ENCODE measurements at places on chromosomes 11 and 22.

GRCh38 chr11:27720277-27720830 lies 20.1 kb upstream of the BDNF start:
- peak; percentile 68 for DNase-seq

DNA sequence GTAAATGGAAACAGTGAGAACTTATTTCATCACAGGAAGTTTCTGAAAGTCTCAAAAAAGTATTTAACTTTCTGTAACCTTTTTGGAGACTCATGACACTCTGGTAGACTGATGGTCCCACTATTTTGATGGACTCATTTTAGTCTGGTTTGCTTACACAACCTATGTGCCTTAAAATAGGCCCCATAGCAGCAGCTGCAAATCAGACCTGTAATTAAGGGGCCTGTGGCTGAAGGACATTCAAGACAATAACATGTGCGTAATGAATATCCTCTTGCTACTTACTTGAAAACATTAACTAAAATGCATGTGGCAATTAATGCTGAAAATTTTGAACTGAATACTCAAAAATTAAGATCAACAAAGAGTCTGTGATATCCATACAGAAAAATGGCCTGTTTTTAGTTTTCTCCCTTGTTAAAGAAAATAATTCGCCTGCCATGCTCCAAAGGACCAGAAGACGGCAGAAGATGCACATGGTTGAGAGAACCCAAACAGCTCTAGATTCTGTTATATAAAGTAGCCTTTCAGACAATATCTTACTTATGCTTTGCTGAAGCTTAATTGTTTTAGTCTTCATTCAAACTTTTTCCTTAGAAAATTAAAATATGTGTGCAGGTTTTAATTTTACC lies 568.5 kb downstream of the KCNA4 start:
- DNase-seq, result peak; percentile 26

GRCh38 chr11:12188548-12189317 lies 78.3 kb downstream of the MICAL2 start:
- DNase-seq, result no peak

DNA sequence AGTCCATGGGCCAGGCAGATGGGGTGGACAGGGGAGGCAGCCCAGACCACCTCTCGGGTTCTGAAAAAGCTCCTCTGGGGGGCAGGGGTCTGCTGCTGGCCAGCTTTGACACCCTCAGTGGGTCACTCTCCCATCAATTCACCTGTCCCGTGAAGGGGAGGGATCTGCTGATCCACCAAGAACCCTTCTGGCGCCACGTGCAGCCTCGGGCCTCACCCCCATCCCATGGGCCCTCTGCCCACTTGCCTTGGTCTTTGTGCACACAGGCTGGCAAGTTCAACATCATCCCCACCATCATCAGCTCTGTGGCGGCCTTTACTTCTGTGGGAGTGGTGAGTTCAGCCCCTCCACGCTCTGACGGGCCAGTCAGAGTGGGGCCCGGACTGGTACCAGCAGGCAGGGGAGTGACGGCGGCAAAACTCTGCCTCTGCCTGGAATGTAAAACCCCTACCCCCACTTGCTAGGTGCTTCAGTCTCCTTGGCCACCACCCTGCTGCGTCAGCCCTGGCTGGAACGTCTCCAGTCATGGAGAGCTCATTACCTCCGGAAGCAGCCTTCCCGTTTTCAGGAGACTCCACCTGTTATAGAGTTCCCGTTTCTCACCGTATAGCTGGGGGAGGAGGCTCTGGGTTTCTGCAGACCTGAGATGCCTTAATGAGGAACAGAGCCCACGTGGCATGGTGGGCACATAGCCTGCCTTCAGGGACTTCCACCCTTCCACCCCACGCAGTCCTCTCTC lies 12.7 kb downstream of the PRG3 start:
- no peak for DNase-seq

DNA sequence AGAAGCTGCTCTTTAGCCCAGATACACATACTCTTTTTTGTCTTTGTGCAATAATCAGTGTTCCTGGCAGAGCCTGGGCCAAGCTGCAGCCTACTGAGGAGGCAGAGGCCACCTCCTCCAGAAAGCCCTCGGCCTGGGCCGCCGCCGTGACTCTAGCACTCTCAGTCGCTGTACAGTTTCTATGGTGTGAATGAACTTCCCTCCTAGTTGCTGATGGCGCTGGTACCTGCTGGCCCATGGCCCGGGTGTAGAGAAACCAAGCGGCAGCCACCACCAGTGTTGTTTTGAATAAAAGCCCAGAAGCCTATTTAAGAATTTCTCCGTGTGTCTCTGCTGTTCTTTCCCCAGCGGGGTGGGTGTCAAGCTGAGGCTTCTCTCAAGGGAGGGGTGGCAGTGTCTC lies 118.9 kb downstream of the CACNA1I start:
- DNase-seq, result no peak

GRCh38 chr11:10021563-10021962 lies 272.5 kb downstream of the SBF2 start:
- no peak for DNase-seq

- peak; percentile 85 for DNase-seq
Measured at GRCh38 chr11:47216121-47216798, 1.5 kb downstream of the DDB2 start.

DNA sequence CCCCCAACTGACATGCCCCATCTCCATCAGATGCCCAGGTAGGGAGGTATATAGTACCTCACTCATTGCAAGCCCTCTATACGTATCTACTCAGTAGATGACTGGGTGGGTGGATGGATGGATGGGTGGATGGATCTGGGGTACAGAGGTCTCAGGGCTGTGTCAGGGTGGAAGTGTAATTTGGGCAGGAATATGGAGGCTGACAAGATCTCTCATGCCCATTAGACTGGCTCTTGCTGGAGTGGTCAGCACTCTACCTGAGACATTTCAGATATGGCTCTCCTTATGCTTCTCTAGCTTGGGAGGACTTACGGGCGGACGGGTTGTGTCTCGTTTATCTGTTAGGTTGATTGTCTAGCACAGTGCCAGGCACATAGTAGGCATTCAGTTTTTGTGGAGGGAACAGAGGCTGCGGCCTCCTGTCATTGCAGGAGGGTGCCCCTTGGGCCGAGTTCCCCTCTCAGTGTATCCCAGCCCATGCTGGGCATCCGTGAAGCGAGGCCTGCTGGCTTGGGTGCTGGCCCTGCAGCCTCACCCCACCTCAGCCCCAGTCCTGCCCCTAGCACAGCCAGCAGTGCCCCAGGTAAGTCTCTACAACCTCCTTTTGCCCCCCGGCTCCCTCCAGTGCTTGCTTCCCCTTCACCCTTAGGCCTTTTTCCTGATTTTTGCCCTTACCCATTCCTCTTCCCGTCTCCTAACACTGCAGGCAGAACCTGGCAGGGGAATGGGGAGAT lies 13.7 kb downstream of the ROBO3 start:
- DNase-seq, result no peak

GRCh38 chr22:30251711-30252110 lies 5.2 kb upstream of the LIF start:
- DNase-seq, result peak; percentile 74

GRCh38 chr11:24502425-24502824 lies 5.6 kb downstream of the LUZP2 start:
- no peak for DNase-seq

GRCh38 chr11:2694495-2694894 lies 5.3 kb downstream of the KCNQ1OT1 start:
- no peak for DNase-seq

GRCh38 chr22:38115423-38116205 lies 5.1 kb upstream of the BAIAP2L2 start:
- DNase-seq, result no peak

GRCh38 chr11:67384851-67385366 lies 6.9 kb upstream of the RAD9A start:
- peak; percentile 34 for DNase-seq

DNA sequence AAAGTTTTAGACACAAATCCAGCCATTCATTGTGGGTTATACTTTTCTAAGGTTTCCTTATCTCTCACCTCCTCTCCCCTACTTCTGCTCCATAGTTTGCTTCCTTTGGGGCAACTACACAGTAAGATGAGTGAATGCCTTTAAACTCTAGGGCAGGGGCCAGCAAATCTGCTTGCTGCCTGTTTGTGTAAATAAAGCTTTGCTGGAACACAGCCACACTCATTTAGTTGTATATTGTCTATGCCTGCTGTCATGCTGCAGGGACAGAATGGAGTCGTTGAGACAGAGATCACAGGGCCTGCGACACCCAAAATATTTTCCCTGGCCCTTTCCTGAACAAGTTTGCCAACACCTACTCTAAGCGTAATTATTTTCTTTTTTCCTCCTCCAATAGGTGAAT lies 58.7 kb downstream of the TECTA start:
- DNase-seq, result no peak

DNA sequence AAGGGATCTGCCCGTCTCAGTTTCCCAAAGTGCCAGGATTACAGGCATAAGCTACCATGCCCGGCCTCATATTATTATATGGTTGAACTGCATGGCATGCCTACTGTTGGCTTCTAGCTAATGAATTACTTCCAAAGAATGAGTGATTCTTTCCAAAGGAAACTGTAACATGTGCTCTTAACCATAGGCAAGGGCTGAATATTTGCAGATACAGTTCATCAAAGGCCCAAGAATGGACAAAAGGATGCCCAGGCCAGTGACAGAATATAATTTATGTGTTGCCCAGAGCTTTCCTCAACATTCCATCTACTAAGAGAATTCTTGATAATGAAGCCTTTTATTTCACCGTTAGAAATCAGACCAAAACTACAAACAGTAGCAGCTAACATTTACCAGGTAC lies 27.0 kb upstream of the CCDC89 start:
- DNase-seq, result no peak

DNA sequence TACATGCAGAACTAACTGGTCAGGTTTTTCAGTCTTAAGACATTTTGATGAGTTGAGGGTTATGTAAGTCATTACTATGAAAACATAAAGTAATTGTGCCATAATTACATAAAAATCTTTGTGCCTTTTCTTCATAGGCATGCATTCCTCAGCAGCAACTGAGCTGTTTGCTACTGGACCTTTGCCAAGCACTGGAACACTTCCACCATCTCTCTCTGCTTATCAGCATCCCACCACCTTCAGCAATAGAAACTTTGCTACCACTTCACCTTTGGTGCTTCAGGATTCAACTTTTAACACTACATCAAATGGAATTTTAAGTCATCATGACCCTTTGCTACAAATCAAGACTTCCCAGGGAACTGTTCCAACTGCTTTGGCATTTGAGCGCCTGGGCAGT lies 39.0 kb downstream of the QSER1 start:
- no peak for DNase-seq

DNA sequence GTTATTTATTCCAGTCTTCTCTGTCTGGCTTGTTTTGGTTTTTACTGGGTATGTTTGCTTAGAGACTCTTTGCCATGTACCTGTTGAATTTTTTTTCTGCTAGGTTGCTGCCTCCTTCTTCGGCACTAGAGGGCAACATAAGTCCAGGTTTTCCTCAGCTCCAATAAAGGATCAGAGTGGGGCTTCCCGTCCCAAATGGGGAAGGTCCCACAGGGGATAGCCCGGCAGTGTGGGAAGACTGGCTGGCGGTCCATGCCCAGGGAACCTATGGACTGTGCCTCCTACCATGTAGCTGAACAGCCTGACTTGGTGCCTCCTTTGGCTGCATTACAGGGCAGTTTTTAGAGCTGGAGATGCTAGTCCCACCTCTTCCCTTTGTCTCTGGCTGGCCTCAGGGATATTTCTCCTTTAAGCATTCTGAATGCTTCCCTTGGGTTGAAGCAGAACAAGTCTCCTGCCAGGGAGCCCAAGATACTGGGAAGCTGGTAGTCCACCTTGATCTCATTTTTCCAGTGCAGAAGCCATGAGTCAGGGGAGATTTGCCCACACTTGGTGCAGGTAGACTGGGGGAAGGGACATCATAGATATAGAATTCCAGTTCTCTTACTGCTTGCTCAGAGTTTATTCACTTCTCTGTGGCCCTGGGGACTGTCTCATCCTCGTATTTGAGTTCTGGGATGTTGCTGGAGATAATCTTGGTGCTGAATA lies 60.2 kb downstream of the BRD1 start:
- peak; percentile 70 for DNase-seq

- DNase-seq, result no peak
Measured at GRCh38 chr11:69439651-69440464, 41.6 kb upstream of the LINC01488 start.

DNA sequence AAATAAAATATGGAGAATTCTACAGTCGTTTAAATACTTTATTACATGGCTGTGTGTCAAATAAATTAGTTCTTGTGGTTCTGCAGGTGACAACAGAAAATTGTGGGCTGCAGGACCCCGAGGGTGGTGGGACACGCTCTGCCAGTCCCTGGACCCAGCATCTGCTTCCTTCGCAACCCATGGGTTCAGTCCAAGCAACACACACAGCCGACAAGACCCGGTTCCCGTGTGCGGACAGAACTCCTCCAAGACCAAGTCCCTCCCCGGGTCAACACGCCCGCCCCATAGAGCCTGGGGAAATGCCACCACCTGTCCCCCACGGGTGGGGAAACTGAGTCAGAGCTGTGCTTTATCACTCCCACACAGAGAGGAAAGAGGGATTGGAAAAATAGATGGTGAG lies 238.9 kb downstream of the BRD1 start:
- DNase-seq, result no peak

GRCh38 chr22:35399114-35399677 lies 744 bp upstream of the MCM5 start:
- DNase-seq, result no peak

DNA sequence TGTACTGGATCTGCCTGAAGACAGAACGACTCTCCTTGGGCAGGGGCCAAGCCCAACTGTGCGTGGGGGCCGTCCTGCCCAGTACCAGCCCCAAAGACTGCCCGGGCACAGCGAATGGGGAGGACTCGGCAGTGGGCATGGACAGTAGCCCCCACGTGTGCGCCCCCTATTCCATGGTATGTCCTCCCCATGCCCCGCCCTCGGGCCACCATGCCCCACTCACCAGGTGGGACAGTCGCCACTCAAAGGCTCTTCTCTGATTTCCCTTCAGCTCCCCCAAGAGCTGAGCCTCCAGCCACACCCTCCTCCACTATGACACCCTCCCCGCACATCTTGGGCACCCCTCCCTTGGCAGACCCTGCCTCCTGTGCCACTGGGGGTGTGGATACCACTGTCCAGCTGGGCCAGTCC lies 43.5 kb downstream of the GNB1L start:
- no peak for DNase-seq

DNA sequence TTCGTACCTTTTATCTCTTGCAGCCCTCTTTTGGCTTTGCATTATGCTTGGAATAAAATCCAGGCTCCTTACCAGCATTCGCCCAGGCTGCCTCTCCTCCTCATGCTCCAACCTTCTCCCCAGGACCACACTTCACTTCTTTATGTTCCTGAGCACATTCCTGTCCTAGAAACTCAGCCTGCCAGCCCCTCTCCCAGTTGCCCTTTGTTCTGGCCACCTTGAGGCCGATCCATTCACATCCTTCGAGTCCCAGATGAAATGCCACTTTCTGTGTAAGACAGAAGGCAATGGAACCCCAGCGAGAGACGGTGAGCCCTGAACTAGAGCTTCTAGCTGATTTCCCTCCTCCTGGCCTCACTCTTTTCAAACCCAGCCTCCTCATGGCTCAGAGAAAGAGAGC lies 73.0 kb upstream of the NTM start:
- DNase-seq, result no peak

GRCh38 chr11:29996016-29996415 lies 20.8 kb downstream of the KCNA4 start:
- DNase-seq, result no peak

DNA sequence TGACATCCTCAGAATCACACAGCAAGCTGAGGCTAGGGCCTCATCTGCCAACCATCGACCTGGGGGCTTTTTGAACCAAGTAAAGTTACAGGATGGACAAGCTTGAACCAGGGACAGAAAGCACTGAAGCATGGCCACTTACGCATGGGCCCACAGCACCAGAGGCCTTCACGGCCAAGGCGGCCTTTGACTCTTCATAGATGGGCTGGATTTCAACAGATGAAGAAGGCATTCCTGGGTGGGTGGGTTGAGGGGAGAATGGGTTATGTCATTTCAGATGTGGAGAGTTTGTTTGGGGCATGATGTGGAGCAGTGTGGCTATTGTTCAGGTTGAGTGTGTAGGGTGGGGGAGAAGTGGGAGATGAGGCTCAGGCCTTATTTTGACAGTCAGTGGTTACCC lies 60.2 kb downstream of the LRRC32 start:
- DNase-seq, result no peak

Measured in AG08396 (cell line).